ENCODE measurements at places on chromosomes 6 and 20.

- peak; percentile 82 for DNase-seq
Measured at GRCh38 chr20:56440346-56441007, 27.9 kb upstream of the RTF2 start.

GRCh38 chr6:13354331-13355042, 26.1 kb upstream of the TBC1D7 start:
- no peak for DNase-seq

DNA sequence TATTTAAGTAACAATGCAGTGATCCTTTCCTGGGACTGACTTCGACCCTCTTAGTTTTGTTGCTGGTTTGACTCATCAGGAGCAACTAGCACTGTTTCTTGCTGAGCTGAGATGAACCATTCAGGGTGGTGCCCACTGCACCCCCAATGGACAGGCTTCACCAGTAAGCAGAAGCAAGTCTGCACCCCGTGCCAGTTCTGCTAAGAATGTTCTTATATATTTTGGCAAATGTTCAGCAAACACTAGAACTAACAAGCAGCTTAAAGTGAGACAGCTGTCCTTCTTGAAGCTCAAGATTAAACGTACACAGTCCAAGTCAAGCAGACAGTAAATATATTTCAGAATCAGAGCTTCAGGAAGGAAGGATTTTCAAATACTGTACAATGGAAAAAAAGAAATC, 561.3 kb upstream of the CDH4 start:
- no peak for DNase-seq

DNA sequence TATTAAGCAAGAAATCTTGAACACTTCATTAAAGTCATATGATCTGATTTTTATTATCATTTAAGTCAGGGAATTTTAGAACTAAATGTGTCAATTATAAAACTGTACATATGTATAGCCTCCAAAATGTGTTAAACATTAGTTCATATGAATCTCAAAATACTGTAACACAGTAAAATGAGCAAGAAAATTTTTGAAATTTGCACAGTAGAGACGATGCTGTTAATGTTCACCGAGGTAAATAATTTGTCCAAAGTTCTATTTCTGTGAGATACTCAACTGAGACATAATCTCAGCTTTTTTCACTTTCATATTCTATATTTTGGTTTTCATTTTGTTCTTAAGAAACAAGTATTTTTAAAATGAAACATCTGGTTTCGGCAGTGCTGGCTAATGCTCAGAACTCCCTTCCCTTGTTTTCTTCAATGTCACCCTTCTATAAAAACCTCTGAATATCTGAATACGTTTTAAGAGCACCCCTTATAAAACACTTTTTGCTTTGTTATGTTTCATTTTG, 353.1 kb downstream of the LAMA2 start:
- no peak for DNase-seq

GRCh38 chr6:135883045-135883444, 31.5 kb downstream of the PDE7B start:
- no peak for DNase-seq

GRCh38 chr6:16903470-16903869, 142.2 kb upstream of the ATXN1 start:
- DNase-seq, result no peak

DNA sequence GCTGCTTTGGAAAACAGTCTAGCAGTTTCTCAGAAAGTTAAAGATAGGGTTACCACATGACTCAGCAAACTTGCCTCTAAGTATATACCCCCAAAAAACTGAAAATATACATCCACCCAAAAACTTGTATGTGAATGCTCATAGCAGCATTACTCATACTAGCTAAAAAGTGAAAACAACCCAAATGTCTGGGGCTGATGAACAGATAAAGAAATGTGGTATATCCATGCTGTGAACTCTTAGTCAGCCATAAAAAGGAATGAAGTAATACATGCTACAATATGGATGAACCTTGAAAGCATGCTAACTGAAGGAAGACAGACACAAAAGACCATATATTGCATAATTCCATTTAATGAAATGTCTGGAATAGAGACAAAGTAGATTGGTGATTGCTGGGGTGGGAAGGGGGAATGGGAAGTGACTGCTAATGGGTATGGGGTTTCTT, 79.9 kb upstream of the GLP1R start:
- no peak for DNase-seq

GRCh38 chr6:43604174-43604573, 24.9 kb downstream of the GTPBP2 start:
- DNase-seq, result no peak

GRCh38 chr20:46220455-46221207, 87.7 kb downstream of the CDH22 start:
- DNase-seq, result no peak

DNA sequence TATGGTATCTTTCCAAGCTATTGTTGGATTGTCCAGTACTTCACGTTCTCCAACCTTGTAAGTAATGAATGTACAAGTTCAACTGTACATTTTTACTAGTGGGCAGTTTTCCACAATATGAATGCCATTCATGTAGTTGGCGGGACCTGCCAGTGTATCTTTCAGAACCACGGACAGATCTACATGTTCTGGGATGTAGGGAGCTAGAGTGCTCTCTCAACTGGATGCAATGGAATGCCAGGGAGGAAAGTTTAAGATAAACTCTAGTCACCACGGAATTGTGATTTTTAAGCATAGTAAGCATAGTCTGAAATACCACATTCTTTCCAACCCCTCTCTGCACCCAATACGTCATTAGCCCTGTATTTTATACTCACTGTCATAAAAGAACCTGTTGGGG, 21.5 kb upstream of the HLA-C start:
- no peak for DNase-seq

DNA sequence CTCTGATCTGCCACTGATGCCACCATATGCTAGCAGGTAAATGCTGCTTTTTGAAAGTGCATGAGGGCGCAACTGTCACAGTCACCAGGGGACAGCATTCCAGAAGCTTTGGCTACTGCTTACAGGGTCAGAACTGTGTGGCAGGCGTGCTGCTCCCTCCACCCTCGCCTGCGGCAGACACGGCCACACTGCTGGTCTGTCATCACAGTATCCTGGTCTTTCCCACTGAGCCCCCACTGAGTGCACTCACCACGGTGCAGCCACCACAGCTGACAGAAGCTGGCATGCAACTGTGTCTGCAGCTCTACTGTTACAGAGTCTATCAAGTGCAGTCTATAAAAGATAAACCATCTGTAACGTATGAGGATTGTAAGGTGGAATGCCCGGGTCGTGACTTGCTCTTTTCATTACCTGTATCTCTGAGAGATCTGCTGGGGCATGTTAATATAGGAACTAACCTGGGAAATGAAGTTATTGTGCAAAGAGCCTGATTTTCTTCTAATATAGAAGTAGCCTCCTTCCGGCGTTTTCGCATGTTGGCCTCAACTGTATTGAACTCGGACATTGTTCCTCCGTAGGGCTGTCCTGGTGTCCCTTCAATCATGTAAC, 24.5 kb downstream of the GCLC start:
- no peak for DNase-seq

DNA sequence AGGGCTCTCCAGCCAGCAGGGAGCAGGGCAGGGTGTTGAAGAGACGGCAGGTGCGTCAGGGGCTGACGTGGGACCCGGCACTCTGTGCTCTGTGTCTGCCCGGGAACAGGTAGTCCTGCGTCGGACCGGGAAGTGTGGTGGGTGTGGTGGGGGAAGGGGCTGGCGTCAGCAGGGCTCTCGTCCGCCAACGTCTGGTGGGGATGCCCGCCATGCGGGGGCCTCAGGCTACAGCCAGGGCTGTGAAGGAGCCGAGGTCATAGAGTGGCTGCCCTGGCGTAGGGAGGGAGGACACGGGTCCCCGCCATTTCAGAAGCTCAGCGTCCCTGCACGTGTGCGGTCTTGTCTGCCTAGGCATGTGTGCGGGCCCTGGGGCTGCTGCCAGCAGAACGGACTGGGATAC, 25.3 kb downstream of the DNAJC5 start:
- no peak for DNase-seq

GRCh38 chr6:55775029-55775318, 100.4 kb downstream of the BMP5 start:
- DNase-seq, result no peak

DNA sequence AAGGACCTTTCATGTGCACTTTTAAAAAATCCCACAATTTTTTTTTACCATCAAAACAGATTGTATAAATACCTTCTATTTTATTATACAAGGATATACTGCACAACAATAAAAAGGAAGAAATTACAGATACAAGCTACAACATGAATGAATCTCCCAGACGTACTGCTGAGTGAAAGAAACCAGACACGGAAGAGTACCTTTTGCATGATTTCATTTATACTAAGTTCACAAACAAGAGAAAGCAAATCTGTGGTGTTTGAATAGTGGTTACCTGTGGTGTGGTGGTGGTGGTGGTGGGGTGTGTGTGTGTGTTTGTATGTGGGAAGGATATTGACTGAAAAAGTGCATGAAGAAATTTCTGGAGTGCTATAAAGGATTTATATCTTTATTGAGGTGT, 6.8 kb upstream of the PLCB4 start:
- DNase-seq, result no peak

DNA sequence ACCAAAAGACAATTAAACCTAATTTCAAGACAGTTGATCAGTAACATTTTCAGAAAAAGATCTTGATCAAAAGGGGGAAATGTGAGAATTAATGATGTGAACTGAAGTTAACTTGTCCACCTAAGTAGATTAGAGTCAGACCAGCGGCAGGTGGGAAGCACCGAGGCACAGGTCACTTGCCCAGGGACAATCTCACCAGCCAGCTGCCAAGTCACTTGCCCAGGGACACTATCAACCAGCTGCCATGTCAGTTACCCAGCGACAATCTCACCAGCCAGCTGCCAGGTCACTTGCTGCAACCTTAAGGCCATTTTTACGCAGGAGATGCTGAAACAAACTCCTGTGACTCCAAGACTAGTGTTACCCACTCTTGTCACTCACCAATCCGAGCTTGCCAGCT, 187.6 kb upstream of the THBS2 start:
- no peak for DNase-seq

GRCh38 chr20:1813101-1813529, 82.1 kb upstream of the SIRPA start:
- no peak for DNase-seq

DNA sequence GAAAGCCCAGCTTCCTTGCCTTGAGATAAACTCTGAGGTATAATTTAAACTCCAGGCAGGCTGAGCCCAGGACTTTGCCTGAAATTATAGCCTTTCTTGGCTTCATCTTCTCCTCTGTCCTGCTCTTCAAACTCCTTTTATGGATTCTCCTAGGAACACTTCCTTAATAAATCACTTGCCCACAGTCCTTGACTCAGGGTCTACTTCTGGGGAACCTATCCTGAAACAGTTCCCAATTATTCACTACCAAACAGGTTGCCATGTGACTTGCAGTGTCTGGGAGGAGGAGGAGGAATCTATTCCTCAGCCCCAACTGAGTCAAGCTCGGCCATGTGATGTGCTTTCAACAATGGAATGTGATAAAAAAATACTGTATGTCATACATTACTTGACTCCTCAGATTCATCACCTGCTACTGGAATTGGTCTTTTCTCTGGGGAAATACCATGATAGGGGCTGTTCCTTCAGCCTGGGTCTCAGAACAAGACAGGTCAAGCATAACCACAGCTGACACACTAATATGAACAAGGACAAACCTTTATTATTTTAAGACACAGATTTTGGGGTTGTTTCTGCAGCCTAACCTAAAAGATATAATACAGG, 20.5 kb upstream of the CDKN1A start:
- DNase-seq, result no peak

DNA sequence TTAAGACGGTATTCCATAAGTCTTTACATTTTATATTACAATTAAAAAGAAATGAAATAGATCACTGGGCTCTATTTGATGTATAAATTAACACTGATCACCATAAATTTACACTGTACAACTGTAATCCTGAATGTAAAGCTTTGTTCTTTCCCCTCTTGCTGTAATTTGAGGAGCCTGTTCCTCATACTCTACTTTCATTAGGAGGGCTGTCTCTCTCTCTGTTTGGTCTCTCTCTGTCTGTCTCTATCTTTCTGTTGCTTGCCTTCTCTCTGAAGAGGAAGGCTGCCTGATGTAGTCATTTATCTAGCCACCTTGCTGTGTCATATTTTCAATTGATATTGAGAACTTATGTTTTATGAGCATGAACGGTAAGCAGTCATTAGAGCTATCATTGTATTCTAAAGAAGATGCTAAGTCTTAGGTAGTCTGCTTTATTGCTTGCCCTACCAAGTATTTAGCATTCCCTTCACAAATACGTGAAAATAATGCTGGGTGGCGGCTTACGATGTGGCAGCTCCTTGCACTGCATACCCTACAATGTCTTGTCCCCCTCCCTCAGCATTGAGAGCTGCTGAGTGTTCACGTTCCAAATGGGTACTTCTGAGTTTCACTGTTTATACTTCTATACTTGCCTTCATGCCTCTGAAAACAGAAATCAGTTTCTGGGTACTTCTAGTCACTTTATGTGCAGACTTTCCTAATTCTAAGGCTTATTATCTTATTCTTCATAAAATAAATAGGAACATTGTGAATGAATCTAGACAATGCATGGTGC, 205.5 kb downstream of the NKAIN2 start:
- no peak for DNase-seq

- DNase-seq, result no peak
Measured at GRCh38 chr6:128244751-128245405, 275.5 kb downstream of the PTPRK start.

DNA sequence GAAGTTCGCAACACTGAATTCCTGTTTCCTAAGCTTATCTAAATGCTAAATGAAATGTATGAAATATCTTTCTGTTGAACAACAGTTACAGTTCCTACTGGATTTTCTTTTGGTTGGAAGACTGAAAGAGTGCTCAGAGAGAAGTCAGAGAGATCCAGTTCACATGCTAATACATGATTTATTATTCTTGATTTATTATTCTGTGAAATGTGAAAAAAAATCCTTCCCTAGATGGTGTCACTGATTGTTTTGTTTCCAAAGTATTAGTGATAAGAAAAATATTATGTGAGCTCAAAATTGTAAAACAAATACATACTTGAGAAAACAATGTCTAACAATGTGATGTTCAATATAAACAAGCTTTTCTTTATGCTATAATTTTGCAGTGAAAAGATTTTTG, 42.1 kb downstream of the ADGRG6 start:
- no peak for DNase-seq

- DNase-seq, result no peak
Measured at GRCh38 chr6:16756660-16757255, 4.5 kb downstream of the ATXN1 start.

DNA sequence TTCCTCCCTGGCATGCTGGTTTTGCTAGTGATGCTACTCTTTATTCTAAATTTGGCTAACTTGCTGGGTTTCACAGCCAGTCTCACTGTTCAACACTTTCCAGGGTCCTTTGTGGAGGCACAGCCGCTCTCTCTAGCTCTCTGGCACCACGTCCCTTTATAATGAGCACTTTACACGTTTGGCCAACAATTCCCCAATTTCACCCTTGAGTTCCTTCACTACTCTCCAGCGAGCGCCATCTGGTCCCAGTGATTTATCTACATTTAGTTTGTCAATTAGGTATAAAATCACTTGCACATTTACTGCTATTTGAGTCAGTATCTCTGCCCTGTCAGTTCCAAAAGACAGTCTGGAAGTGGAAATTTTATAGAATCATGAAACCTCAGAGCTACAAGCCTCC, 241.9 kb upstream of the MOCS1 start:
- DNase-seq, result no peak

GRCh38 chr6:63783096-63783495, 147.5 kb downstream of the PHF3 start:
- no peak for DNase-seq

- DNase-seq, result no peak
Measured at GRCh38 chr20:19964289-19965265, 52.6 kb upstream of the NAA20 start.

GRCh38 chr6:87912102-87912501, 135.5 kb upstream of the SPACA1 start:
- DNase-seq, result no peak

- no peak for DNase-seq
Measured at GRCh38 chr6:83976871-83977270, 56.7 kb upstream of the MRAP2 start.

- no peak for DNase-seq
Measured at GRCh38 chr20:4441191-4441590, 280.5 kb upstream of the PRND start.

Measured in activated effector memory CD4-positive, alpha-beta T cell treated with anti-CD3 and anti-CD28 coated beads, Interleukin-2, amount 50 U/mL, for 16 hours (primary cell).